Renal pelvis (tissue), 12 donors: ENCODE measurements at places on chromosomes 16 and 17. TPM values are rescaled to one million over a fixed set of nuclear protein-coding genes. Genes with fewer than 3 reads are reported as not detected.

Gene CA7
- polyA plus RNA-seq = 0.73 TPM

DNA sequence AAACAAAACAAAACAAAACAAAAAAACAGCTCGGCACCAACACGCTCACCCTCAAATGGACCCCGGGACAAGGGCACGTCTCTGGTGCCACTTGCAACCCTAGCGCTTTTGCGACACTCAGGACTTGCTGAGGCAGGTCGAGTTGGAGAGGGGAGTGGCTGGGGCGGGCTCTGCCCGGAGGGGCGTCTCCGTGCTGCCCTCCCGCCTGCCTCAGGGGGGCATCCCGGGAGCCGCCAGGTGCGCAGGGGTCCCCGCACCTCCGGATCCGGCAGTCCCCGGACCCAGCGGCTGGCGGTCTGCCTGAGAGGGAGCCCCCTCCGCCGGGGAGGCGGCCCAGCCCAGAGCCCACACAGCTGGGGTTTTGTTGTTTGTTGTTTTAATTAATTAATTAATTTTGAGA lies at the start of gene SLC52A1:
Gene SLC52A1, minus strand, starts transcription at position 112 of the 400 bp plus-strand sequence. CDS start 820 bp downstream, outside the sequence.
- DNase-seq = no peak

GRCh38 chr17:10247810-10248209 lies 49.4 kb upstream of the GAS7 start:
- no peak for DNase-seq

- no peak for DNase-seq
Measured at GRCh38 chr16:84990782-84991181, 20.6 kb downstream of the ZDHHC7 start.

GRCh38 chr17:67657596-67657995 lies 60.1 kb upstream of the NOL11 start:
- no peak for DNase-seq

Gene TSPAN10
- 2.6 TPM for polyA plus RNA-seq

DNA sequence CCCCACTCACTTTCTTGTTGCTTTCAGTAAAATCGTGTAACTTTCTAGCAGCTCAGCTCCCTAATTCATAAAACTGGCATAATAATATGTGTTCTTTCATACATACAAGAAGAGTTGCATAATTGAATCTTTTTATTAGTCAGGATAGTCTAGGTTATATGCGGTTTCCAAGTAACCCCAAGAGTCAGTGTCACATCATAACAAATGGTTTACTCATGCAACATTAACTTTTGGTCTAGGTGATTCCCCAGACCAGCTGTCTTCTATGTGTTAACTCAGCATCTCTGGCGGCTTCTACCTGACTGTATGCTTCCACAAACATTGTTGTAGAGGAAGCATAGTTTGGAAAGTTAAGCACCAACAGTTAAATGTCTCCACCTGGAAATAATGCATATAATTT lies 1000.4 kb downstream of the CDH11 start:
- peak; percentile 8 for DNase-seq
